Esophagus muscularis mucosa (tissue), 4 donors: ENCODE measurements at places on chromosomes 7 and 10.

GRCh38 chr10:60760711-60761210 is 17.5 kb upstream of the CDK1 start:
- no peak overlapping the region for H3K27ac ChIP-seq
- no peaks in the 10 kb centered on the region for H3K27me3 ChIP-seq
- H3K36me3 ChIP-seq: no peaks in the 10 kb centered on the region
- H3K4me3 ChIP-seq: no peak overlapping the region
- H3K4me1 ChIP-seq: no peaks in the 10 kb centered on the region
- no peak for DNase-seq

DNA sequence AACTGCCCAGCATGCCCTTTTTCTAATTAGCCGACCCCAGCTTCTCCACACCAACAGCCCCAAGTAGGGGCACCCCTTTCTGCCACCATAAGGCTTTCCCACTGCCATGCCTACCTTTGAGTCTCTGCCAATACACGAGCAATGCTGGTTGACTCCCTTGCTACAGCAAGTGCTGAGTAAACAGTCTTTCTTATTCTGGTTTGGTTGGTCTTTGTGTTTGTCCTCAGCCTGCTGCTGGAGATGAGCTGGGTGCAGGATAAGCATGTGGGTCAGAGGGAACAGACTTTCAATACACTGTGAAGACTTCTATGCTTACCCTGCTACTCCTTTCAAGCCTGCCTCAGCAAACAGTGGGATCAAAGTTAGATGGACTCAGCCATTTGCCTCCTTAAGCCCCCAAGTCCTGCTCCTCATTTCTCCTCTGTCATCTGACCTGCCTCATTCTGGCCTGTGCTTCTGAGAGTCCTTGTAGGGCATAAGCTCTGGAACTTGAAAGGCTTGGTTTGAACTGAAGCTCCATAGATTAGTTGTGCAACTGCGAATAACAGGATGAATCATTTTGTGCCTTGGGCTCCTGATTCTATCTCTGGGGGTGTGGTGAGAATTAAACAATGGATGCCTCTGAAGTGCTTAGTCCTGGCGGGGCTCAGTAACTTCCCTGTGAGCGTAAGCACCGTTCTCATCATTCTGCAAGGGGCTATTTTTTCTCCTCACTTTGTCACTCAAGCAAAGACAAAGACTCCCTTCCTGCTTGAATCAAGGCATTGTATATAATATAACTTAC is 533.8 kb upstream of the DPP6 start:
- H3K4me1 ChIP-seq: peaks cover 46% of the 10 kb centered on the region
- H3K36me3 ChIP-seq: no peaks in the 10 kb centered on the region
- H3K27ac ChIP-seq: no peak overlapping the region
- H3K27me3 ChIP-seq: no peaks in the 10 kb centered on the region
- H3K4me3 ChIP-seq: no peak overlapping the region
- no peak for DNase-seq

- no peaks in the 10 kb centered on the region for H3K4me1 ChIP-seq
- no peaks in the 10 kb centered on the region for H3K36me3 ChIP-seq
- no peak for DNase-seq
- no peaks in the 10 kb centered on the region for H3K27me3 ChIP-seq
- H3K4me3 ChIP-seq: no peak overlapping the region
These were observed 1095.9 kb downstream of the REEP3 start for GRCh38 chr10:64617085-64617484.

DNA sequence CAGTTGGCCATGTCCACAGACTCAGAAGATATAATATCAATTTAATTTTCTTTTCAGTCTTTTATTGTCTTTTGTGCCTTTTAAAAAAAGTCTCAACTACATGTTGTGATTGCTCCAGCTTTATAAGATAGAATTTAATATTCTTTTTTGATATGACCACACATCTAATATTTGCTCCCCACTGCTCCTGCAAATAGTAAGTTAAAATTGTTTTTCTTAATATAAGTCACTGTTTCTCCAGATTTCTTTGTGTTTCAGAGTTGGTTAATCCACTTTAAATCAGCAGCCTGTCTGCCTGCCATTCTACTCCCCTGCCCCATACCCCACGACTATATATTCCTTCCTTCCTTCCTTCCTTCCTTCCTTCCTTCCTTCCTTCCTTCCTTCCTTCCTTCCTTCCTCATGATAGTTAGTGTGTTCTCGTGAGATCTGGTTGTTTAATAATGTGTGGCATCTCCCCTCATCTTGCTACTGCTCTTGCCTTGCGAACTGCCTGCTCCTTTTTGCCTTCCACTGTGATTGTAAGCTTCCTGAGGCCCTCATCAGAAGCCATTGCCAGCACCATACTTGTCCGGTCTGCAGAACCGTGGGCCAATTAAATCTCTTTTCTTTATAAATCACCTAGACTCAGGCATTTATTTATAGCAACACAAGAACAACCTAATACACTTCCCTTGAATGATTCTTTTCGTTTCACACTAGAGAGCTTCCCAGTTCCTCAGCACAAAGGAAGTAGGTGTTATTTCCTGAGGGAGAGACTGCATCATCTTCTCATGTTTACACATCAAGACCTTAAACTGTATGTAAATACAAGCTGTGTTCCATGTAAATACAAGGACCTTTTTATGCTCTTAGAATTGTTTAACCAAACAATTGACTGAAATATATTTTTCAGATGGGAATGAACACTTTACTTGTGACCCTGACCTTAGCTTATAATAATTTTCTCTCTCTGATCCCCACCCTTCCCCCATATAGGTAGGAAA is 24.5 kb downstream of the TAS2R16 start:
- no peak overlapping the region for H3K27ac ChIP-seq
- no peaks in the 10 kb centered on the region for H3K36me3 ChIP-seq
- DNase-seq: no peak
- H3K4me3 ChIP-seq: no peak overlapping the region

- peaks cover 30% of the 10 kb centered on the region for H3K36me3 ChIP-seq
- no peak overlapping the region for H3K4me3 ChIP-seq
- no peaks in the 10 kb centered on the region for H3K27me3 ChIP-seq
- H3K4me1 ChIP-seq: peaks cover 36% of the 10 kb centered on the region
These were observed 2.5 kb upstream of the TECPR1 start for GRCh38 chr7:98254516-98254915.

GRCh38 chr10:86644794-86645445 is 9.4 kb upstream of the OPN4 start:
- H3K27me3 ChIP-seq: no peaks in the 10 kb centered on the region
- H3K4me1 ChIP-seq: peaks cover 15% of the 10 kb centered on the region
- H3K27ac ChIP-seq: no peak overlapping the region
- peak; percentile 88 for DNase-seq
- H3K36me3 ChIP-seq: no peaks in the 10 kb centered on the region
- no peak overlapping the region for H3K4me3 ChIP-seq

DNA sequence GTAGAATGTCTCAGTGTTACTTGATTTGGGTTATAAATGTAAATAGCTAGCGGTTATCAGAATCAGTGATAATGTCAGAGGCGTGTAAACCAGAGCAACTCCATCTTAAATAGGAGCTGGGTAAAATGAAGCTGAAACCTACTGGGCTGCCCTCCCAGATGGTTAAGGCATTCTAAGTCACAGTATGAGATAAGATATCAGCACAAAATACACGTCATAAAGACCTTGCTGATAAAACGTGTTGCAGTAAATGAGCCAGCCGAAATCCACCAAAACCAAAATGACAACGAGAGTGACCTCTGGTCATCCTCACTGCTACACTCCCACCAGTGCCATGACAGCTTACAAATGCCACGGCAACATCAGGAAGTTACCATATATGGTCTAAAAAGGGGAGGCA is 172.3 kb downstream of the CHRM2 start:
- H3K27ac ChIP-seq: no peak overlapping the region
- no peaks in the 10 kb centered on the region for H3K4me1 ChIP-seq
- H3K4me3 ChIP-seq: no peak overlapping the region
- no peaks in the 10 kb centered on the region for H3K36me3 ChIP-seq
- DNase-seq: no peak

- no peak overlapping the region for H3K27ac ChIP-seq
- H3K4me1 ChIP-seq: peaks cover 7% of the 10 kb centered on the region
- H3K36me3 ChIP-seq: no peaks in the 10 kb centered on the region
These were observed 105.3 kb upstream of the LYZL2 start for GRCh38 chr10:30734901-30735300.

DNA sequence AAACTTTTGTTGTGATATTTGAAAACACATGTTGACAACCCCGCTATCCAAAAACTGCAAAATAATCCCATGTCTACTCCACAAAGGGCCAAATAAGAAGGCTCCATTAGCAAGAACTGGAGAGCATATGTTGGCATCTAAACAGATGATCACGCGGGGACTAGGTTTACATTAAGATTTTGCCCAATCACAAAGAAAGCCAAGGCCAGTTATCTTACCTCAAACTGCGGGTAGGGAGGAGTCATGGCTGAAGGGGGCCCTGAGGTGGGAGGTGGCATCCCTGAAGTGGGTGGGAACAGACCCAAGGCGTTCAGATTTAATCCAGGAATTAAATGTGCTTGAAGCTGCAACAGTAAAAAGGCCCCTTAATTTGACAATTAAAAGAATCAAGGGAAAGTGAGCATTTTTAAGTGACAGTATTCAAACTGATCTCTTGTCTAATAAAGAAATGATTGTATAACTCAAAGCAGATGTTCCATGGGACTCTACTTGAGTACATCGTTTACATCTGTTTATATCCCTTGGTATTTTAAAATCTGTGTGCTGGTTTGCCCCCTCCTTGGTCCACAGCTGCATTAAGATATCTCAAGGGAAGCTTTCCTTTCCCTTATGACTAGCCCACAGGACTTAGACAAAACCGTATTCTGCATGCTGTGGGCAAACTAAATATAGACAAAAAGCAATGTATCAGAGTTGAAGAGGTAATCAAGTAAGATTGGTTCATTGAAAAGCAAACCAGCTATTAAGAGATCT is 42.9 kb downstream of the MALSU1 start:
- DNase-seq: no peak
- H3K27me3 ChIP-seq: no peaks in the 10 kb centered on the region
- H3K27ac ChIP-seq: no peak overlapping the region
- no peaks in the 10 kb centered on the region for H3K4me1 ChIP-seq
- no peak overlapping the region for H3K4me3 ChIP-seq

DNA sequence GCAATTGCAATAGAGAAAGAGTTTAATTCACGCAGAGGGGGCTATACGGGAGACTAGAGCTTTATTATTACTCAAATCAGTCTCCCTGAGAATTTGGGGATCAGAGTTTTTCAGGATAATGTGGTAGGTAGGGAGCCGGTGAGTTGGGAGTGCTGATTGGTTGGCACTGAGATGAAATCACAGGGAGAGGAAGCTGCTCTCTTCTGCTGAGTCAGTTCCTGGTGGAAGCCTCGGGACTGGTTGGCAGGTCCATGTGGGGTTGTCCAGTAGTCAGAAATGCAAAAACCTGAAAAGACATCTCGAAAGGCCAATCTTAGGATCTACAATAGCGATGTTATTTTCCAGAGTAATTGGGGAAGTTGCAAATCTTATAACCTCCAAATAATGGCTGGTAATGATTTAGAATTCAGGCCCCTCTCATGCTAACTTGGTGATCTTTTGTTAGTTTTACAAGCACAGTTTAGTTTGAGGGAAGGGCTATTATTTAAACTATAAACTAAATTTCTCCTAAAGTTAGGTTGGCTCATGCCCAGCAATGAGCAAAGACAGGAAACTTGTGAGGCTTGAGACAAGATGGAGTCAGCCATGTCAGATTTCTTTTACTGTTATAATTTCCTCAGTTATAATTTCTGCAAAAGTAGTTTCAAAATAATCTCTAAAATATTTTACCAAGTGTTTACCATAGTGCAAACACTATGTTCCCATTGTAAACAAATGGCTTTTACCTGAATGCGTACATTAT is 39.4 kb upstream of the SLC25A13 start:
- no peak overlapping the region for H3K4me3 ChIP-seq
- no peak overlapping the region for H3K27ac ChIP-seq
- no peak for DNase-seq
- H3K27me3 ChIP-seq: no peaks in the 10 kb centered on the region
- no peaks in the 10 kb centered on the region for H3K36me3 ChIP-seq
- no peaks in the 10 kb centered on the region for H3K4me1 ChIP-seq

- H3K27ac ChIP-seq: no peak overlapping the region
- no peak for DNase-seq
- H3K36me3 ChIP-seq: no peaks in the 10 kb centered on the region
- H3K4me3 ChIP-seq: no peak overlapping the region
- peaks cover 46% of the 10 kb centered on the region for H3K4me1 ChIP-seq
These were observed 259.3 kb downstream of the TRIL start for GRCh38 chr7:28698840-28699239.

DNA sequence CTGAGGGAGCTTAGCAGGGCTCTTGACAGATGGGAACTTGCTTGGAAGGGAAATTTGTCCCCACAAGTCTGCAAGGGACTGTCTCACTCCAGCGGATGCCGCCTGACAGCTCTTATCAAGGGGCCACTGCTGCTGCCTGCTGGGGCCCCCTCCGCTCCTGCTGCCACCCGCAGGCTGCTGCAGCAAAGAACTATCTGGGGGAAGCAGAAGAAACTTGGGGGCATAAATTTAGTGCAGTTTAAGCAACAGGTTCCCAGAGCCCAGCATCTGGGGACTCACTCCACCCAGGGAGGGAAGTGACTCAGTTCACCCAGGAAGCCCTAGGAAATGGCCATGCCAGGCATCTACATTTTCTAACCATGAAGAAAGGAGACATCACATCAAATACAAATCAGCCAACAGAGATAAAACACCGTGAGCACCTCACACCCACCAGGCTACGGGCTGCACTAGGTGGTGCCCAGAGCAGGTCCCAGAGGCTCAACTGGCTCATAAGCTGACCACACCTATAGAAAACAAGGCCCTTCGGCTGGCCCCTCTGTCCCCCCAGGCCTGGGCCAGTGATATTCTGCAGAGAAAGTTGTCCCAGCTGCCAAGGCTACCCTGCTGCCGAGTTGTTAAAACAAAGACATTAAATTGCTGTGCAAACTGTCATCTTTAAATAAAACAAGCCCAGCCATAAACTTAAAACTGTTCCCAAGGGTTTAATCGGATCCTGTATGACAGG is 3.7 kb downstream of the RGS10 start:
- H3K4me3 ChIP-seq: no peak overlapping the region
- no peaks in the 10 kb centered on the region for H3K36me3 ChIP-seq
- no peaks in the 10 kb centered on the region for H3K27me3 ChIP-seq
- peak overlapping the region; percentile 25 for H3K27ac ChIP-seq
- peaks cover 11% of the 10 kb centered on the region for H3K4me1 ChIP-seq

- no peaks in the 10 kb centered on the region for H3K36me3 ChIP-seq
- H3K4me3 ChIP-seq: no peak overlapping the region
- no peaks in the 10 kb centered on the region for H3K4me1 ChIP-seq
- no peak overlapping the region for H3K27ac ChIP-seq
- peak; percentile 82 for DNase-seq
- no peaks in the 10 kb centered on the region for H3K27me3 ChIP-seq
These were observed 488.8 kb upstream of the MKI67 start for GRCh38 chr10:128614802-128615553.

DNA sequence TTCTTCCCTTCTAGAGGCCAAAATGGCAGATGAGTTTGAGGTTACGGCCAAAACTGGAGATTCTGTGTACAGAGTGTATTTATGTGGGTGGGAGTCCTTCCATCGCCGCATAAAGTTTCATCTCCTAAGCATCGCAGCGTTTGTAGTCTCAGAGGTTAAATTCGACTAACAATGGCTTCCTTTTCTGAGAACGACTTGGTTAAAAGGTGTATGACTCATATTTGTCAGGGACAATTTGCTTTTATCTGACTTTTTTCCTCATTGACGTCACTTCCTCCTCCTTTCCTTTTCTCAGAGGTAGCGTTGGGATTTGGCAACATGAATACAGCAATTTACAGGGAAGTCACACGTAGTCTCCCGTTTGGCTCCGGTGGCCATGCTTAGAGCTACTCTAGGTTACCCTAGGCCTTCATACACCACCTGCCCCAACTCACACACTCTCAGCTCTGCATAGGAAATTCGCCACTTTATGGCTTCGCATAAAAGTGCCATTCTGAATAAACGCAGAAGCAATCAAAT is 37.6 kb upstream of the TCF7L2 start:
- H3K36me3 ChIP-seq: no peaks in the 10 kb centered on the region
- H3K27me3 ChIP-seq: no peaks in the 10 kb centered on the region
- no peak for DNase-seq
- H3K4me1 ChIP-seq: no peaks in the 10 kb centered on the region
